ENCODE measurements at places on chromosomes 6 and 20.

- no peak for DNase-seq
Observed at GRCh38 chr6:21846541-21847451, 253.2 kb downstream of the SOX4 start.

GRCh38 chr20:34989670-34990069 lies 34.0 kb downstream of the MYH7B start:
- no peak for DNase-seq

- no peak for DNase-seq
Observed at GRCh38 chr20:10177326-10177725, 41.3 kb upstream of the SNAP25 start.

DNA sequence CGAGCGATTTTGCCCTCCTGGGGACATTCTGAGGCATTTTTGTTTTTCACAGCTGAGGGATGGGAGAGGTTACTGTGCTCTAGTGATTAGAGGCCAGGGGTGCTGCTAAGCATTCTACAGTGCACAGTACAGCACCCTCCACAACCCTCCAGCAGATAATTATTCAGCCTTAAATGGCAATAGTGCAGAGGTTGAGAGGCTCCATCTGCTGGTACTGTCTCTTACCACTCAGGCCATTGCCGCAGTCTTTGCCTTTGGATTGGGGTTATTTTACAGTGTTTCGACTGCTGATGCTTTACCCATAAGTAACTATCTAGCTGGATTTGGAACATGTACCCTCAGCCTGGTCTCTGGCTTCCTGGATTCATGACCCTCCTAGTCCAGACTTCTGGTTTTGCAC lies 705.3 kb downstream of the KIF16B start:
- DNase-seq, result no peak

- DNase-seq, result no peak
Observed at GRCh38 chr6:110567957-110568696, 91.7 kb upstream of the SLC22A16 start.

DNA sequence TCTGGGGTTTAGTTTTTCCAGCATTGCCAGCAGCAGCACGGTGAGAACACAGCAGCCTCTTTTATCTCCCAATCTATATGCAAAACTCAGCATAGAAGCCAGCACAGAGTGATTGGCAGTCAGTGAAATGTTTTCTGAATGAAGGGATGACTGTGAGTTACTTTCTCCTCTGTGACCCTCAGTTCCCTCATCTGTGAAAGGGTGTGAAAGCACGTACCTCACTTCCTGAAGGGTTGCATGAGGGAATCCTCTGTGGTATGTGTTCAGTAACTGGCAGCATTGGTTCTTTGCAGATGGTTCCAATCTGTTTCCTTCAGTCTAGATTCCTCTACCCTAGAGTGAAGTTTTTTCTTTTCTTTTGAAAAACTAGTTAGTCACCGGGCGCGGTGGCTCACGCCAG lies 40.0 kb downstream of the EFCAB8 start:
- no peak for DNase-seq

DNA sequence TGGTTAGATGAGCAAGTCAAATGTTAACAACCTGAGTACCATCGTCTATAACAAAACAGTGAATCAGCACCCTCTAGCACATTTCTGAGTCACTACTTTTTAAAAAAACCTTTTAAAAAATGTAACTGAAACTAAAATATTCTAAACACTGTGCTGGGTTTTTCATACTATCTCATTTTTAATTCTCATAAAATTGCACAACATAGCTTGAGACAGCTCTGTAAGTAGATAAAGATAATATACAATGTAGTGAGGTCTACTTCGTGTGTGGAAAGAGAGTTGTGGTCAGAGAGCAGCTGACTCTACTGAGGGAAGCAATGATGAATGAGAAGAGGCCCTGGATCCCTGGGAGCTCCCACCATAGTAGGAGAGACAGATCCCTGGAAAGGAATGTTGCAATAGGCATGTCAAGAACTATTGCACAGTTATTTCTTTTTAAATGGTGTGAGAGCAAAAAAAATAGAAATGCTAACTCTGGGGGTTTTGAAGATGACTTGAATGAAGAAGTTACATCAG lies 13.6 kb upstream of the CALHM6 start:
- DNase-seq, result peak; percentile 17

DNA sequence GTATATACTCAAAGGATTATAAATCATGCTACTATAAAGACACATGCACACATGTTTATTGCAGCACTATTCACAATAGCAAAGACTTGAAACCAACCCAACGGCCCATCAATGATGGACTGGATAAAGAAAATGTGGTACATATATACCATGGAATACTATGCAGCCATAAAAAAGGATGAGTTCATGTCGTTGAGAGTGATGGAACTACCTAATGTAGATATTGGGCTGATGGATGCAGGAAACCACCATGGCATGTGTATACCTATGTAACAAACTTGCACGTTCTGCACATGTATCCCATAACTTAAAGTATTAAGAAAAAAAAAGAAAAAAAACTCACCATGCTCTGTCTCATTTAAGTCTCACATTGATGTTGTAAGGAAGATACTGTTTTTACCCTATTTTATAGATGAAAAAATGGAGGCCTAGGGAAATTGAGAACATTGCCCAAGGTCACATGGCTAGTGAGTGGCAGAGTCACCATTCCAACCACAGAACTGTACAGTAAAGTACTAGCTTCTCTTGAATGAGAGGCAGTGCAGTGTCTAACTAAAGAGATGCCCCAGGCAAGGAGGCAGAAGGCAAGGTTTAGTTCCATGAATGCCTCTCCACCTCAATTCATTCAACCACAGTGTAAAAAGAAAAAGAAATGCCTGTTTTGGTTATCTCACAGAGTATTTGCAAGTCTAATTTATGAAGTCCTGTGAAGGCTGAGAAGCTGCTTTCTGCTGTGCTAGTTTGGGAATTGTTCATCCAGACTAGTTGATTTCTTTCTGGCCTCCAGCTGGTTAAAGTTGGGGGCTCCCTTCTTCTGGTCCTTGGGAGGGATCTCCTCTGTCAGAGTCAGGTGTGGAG lies 68.2 kb downstream of the FIG4 start:
- DNase-seq, result no peak

DNA sequence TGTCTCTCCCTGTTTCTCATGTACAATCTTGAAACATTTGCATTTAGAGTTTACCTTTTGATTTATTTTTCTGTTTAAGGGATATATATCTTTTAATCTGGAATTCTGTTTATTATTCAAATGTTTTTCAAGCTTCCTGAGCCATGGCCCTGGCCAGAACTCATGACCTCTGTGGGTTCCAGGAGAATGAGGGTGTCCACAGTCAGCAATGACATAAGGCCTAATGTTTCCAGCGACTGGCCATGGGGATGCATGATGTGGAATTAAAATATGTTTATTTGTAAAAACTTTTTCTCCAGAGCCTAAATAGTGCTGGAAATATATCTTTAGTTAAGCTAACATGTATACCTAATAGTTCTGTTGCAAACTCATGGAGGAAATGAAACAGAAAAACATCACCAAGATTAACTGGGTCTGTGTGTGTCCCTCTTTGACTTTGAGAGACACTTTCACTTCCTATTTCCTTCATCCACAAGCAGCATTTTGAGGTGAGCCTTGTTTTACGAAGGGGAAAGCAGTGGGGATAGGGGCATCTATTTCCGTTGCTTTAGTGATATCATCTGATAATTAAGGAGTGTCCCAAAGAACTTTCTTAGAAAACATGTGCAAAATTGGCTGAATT lies 87.6 kb downstream of the SMOC2 start:
- DNase-seq, result no peak

GRCh38 chr6:7175462-7175861 lies 67.7 kb downstream of the RREB1 start:
- no peak for DNase-seq

GRCh38 chr6:163389354-163389753 lies 25.2 kb upstream of the QKI start:
- DNase-seq, result no peak

DNA sequence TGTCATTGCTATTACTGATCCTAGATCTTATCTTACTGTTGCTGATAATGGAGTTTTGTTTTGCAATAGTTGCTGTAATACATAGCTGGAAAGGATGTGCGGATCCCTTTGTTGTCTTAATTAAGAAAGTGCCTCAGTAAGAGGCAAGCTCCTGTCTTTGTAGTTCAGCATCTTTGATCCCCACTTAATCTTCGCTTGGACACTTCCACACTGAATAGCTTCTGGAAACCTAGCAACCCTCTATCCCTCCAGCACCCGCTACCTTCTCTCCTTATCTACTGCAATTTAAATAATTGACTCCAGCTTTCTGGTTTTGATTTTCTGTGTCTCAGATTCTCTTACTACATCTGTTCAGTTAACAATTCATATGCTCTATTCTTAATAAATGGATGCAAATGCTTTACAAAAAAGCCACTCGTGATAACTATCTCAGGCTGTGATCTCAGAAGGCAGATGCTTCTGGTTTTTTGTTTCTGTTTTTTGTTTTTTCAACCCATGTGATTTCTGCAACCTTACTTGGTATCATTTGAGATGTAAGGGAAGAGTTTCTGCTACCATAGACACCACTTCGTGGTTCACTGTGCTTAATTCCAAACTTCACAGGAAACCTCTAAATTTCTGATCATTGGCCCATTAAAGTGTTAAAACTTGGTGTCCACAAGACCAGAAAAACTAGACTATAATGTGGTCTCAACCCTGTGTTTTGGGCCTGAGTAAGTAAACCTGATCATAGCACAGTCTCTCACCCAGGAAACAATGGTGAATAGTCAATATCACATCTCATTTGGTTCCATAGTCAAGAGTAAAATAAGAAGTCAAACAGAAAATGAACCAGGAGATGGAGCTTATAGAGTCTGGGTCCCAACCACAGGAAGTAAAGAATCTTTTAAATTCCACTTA lies 352.1 kb upstream of the SOX4 start:
- no peak for DNase-seq

DNA sequence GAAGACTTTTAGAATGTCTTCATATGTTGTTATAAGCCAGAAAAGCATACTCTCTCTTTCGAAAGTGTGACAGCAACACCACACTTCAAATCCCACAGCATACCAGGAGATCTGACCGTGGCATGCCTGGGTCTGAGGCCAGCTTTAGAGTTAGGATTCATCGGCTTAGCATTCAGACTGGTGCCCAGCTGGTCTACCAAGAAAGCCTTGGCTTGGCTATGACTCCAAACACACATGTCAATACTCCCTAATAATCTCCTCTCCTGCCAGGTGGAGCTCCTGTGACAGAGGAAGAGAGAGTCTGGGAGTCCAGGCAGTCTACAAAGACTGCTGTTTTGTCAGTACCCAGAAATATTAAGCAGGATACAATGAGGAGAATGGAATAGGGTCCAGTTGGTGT lies 77.1 kb upstream of the MAN1A1 start:
- DNase-seq, result no peak

- DNase-seq, result no peak
Observed at GRCh38 chr20:15162079-15162647, 824.8 kb upstream of the FLRT3 start.

DNA sequence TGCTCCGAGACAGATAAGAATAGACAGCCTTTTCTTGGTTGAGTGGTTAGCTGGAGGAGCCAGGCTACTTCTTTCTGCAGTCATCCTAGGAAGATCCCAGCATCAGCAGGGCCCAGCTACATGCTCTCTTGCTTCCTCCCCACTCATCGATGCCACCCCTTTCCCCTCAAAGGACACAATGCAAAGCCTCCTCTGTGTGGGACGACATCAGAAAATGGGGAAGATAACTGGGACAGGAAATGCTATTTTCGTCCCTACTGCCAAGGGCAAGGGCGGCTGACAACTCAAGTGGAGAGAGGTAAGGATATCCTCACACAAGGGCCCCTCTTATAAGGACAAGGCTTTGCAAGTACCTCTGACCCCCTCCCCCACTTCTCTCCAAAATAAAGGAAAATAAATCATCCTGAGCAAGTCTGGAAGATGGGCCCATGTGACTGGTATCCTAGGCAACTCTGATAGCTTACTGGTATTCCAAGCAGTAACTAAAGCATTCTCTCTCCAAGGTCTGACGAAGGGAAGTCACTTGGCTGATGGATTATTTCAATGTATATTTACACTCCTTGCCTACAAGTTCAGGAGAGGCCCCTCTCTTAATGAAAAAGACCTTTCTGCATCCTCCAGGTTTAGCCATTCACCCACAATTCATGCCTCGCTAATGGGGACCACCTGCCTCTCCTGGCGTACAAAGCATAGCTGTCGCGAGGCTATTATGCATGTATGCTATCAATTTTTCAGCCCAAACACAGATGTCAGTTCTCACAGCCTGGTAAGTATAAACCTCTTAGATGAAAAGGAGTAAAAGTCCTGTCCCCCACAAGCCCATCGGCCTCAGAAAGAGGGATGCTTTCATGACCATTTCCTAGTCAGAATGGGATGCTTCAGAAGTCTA lies 11.3 kb downstream of the ELMO2 start:
- no peak for DNase-seq

- DNase-seq, result no peak
Observed at GRCh38 chr6:113148566-113148965, 708.6 kb upstream of the MARCKS start.

DNA sequence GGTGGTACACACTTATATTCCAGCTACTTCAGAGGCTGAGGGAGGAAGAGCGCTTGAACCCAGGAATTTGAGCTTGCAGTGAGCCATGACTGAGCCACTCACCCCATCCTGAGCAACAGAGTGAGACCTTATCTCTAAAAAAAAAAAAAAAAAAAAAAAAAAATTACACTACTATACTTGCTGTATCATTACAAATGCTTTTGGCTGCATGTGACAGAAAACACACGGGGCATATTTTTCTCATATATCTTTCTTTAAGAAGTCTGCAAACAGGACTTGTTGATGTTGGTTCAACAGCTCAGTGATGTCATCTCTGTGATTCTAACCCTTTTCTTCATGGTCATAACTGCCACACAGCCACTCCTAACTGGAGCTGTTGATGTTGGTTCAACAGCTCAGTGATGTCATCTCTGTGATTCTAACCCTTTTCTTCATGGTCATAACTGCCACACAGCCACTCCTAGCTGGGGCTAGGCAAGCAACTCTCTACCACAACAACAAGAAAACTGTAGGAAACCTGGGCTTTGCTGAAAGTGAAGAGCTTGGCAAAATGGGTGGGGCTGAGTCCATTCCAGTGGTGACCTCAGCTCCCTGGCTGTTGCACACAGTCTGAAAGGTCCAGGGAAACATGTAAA lies 19.8 kb downstream of the MTFR2 start:
- DNase-seq, result no peak

- DNase-seq, result no peak
Observed at GRCh38 chr20:23086931-23087411, 847 bp upstream of the CD93 start.
